ENCODE measurements at places on chromosomes 2 and 18.

- no peak for DNase-seq
These were observed 19.1 kb downstream of the KCNE4 start for GRCh38 chr2:223071139-223071538.

- no peak for DNase-seq
These were observed 83.2 kb downstream of the PPP1R1C start for GRCh38 chr2:182068811-182069210.

DNA sequence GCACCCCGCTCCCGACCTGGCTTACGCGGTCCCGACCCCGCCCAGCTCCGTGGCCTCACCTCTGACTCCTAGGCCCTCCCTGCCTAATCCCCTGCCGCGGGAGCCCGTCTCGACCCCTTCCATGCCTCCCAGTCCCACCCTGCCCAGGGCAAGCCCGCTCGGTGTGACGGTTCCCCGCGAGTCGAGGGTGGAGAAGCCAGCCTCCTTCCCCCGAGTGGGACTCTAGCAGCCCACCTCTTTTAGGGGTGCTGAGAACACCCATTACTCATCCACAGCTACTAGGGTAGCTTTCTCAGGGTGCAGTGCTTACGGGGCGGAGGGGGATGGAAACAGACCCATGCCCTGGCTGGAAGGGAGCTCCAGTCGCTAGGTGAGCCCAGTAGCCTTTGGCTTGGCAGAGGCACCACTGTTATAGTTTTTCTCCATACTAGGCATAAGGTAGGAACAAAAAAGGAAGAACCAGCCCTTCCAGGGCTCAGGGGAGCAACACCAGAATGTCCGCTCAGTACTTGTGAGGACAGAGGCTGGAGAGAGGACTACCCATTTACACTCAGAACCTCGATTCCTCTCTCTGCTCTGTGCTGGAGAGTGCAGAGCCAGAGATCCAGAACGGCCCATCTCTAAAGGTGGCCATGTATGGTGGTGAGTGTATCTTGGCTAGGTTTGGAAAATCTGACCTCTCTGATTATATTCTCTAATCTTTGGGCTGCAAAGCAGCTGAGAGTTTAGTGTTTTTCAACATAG is 606 bp downstream of the AGBL5 start:
- no peak for DNase-seq

- DNase-seq = no peak
These were observed 96.8 kb downstream of the MTCL1 start for GRCh38 chr18:8802017-8802672.

DNA sequence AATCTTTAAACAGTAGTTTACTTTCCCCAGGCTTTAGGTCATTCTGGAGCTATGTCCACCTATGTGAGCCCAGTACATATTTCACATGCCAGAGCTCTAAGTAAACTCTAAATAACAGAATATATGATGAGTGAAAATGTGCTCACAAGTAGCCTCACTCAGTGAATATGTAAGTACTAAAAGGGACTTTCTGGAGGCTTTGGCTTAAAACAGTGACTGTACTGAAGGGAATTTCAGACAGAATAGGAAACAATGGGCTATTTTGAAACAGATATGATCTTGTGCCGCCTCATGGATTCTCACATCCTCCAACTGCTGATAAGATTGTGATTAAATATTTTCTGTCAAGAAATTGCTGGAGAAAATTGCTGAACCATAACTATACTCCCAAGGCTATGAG is 747.9 kb downstream of the SOCS6 start:
- DNase-seq = no peak

DNA sequence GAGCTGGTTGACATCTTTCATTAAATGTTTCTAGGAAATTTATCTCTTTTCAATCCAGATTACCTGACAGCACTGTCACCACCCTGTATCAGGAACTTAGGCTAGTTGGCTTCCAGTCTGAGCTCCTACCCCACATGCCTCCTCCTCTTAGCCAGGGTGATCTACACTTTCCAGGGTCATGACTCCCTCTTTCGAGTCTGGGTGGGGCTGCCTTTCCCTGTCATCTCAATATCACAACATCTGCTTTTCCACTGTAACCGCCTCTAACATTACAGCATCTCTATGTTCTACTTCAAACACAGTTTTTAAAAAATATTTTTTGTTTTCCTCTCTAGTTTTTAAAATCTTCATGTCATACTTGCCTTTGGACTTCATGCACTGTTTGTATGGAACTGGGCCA is 129.2 kb downstream of the RBMS1 start:
- no peak for DNase-seq
